ENCODE measurements at places on chromosomes 6 and 20.

GRCh38 chr20:45867819-45868176, 10.4 kb downstream of the ZSWIM3 start:
- no peak for DNase-seq

- DNase-seq: no peak
Measured at GRCh38 chr6:147297124-147297523, 92.9 kb downstream of the STXBP5 start.

DNA sequence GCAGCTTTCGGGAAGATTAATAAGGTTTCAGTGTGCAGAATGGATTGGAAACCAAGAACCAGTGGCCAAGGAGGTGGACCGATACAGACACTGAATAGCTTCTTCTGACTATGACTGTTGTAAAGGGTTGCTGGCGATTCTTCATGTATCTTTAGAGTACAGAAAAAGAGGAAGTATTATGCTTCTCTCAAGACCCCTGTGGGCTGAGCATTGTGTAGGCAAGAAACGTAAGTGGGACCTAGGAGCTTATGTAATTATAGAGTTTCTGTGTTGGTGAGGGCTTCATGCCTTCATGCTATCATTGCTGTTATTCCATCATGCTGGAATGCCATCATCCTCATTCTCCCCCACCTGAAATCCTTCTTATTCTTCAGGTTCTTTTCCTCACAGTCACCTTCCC, 105.4 kb upstream of the AKIRIN2 start:
- no peak for DNase-seq

GRCh38 chr6:155341130-155341828, 27.0 kb upstream of the TFB1M start:
- DNase-seq: no peak

GRCh38 chr6:121944354-121944753, 455.1 kb upstream of the HSF2 start:
- DNase-seq: no peak

DNA sequence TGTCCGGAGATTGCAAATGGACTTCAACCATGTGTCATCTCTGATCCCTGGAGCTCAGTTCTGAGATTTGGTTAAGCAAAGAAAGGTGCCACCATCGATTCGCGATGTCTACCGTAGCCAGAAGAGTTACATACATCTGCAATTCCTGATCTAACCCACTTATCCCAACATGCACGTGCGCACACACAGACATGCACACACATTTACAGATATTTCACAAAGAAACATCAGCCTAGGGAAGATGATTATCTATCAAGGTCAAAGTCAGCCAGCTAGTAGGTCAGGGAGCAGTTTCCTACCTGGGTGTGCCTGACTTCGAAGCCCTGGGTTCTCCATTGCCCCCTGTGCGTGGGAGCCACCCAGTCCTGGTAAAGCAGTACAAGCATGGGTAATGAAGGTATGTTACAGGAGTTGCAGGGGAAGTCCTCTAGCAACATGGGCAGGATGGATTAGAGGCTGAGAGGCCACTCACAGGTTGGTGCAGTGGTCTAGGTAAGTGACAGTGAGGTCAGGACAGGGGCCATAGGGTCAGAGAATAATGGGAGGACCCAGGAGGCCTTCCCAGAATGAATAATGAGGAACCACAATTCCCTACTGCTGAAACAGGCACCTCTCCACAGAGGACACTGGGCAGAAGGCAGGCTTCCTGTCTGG, 85.2 kb upstream of the MYL9 start:
- DNase-seq: no peak
